ENCODE measurements at places on chromosomes 1 and 21.
A peak's percentile ranks its signal among the peaks of the same experiment; 100 is the strongest.

- DNase-seq = peak; percentile 31
These were observed 32.7 kb upstream of the WASF2 start for GRCh38 chr1:27522432-27523336.

DNA sequence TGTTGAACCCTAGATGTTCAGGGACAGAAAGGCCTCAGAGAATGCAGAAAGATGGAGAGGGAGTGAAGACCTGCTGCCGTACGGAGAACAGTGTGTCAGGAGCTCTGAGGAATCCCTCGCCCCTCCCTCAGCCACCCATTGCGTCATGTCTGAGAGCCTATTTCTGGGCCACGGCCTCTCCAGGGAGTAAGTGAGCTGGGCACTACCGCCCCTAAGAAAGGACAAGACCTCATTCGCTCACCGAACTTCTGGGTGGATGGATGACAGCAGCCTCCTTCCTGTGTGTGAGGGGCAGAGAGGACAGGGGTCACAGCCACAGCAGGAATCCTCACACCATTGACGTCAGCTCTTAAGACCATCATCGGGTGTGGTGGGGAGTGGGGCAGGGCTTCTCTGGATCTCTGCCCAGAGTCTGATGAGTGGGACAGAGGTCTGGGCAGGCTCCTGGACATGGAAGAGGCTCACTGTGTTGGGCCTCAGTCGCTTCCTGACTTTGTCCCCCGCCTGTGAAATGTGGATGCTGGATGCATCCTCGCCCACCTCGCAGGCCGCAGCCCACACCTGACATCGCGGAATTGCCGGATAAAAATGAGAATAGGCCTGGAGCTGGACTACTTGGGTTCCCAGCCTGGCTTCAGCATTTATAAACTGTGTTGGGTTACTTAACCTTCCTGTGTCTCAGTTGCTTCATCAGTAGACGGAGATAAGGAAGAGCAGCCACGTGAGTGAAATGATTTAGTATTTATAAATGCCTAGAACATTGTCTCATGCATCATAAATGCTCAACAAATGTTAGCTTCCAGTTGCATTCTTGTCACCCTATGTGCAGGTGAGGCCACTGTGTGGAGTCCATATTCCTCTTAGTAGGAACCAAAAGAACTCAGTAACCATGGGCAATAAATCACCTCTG lies 238.6 kb downstream of the TRABD2B start:
- DNase-seq = no peak

DNA sequence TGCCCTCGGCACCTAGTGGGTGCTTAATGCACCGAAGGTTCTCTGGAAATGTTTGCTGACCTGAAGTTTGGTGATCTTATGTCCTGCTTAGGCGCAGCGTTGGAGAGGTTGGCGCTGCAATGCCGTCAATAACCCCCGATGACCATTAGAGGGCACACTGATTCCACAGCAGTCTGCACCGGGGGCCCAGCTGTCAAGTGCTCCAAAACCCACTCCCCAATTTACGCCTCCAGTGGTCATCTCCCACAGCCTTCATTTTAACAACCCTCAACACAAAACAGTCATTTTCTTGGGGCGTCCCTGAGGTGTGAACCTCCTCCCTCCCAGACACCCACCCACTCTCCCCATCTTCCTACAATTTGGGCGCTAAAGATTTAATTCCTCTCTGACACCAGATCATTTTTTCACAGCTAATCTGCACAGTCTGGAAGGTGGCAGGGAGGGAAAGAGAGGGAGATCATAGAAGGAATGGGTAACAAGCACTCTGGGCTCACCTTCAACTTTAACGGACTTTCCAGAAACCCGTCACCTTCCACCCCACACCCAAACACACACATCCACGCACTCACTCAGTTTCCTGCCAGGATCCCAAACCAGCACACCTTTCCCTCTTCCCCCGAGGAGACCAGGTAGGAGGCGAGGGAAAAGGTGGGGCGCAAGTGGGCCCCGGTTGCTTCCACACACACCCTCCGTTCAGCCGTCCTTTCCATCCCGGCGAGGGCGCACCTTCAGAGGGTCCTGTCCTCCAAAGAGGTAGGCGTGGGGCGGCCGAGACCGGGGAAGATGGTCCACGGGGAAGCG lies 570 bp upstream of the NPR1 start:
- peak; percentile 20 for DNase-seq

- no peak for DNase-seq
These were observed 1332.2 kb upstream of the PRMT6 start for GRCh38 chr1:105724286-105724685.

- no peak for DNase-seq
These were observed 181.1 kb downstream of the NEK7 start for GRCh38 chr1:198337886-198338285.

- no peak for DNase-seq
These were observed 4.9 kb upstream of the SAMD11 start for GRCh38 chr1:918843-919242.

GRCh38 chr1:116910379-116911187 lies 867 bp downstream of the PTGFRN start:
- DNase-seq = peak; percentile 39

DNA sequence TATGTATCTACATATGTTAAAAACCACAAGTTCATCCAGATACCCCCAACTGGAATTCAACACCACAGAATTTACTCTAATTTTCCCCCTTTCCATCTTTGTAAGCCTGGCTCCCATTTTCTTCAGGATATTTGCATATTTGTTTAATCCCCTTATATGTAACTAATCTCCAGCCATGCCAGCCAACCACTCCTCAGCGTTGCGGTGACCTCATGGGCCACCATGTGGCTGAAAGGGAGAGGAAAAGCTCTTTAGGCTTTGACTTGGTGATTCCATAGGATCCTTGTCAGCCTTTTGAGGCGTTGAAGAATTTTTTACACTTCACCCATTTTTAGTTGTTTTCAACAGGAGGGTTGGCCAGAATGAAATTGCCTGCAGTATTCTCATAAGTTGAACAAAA lies 10.0 kb downstream of the CLDN19 start:
- DNase-seq = no peak

DNA sequence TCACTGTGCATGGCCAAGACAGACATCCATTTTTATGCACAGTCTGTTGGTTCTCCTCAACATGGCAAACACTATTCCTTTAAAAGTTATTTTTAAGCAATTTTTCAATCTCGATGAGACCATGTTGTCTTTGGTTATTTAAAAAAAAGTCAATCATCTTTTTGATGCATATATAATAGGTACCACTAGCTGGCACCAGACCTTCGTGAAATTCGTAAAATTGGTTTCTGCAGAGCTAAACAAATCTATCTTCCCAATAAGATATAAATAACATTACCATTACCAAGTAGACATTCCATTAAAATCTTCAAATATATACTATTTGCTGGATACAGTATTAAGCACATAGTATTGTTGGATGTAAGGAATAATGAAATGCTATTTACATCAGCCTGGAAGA lies 220.0 kb upstream of the GREM2 start:
- DNase-seq = no peak

DNA sequence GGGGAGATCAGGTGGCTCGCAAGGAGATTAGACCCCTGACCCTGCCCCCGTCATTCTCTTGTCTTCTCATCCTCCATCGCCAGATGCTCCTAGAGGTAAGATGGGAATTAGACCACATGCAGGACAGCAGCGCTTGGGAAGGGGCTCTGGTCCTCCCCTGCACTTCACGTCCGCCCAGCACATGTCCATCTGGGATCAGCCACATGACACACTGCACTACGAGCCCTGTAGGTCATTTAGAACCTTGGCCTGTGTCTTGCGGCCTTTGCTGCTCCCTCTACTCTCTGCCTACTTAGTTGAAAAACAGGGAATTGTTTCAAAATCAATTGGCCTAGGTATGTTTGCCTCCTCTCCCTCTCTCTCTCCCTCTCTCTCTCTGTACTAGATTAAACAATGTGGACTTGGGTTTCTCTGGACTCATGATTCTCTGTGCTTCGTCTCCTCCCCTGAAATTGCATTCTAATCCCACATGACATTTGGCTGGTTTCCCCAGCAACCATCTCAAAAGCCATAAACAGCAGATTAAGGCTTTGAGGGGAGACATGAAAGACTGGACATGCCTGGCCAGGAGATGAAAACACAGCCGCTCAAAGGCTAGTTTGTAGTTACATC lies 3.8 kb upstream of the NCMAP start:
- no peak for DNase-seq

DNA sequence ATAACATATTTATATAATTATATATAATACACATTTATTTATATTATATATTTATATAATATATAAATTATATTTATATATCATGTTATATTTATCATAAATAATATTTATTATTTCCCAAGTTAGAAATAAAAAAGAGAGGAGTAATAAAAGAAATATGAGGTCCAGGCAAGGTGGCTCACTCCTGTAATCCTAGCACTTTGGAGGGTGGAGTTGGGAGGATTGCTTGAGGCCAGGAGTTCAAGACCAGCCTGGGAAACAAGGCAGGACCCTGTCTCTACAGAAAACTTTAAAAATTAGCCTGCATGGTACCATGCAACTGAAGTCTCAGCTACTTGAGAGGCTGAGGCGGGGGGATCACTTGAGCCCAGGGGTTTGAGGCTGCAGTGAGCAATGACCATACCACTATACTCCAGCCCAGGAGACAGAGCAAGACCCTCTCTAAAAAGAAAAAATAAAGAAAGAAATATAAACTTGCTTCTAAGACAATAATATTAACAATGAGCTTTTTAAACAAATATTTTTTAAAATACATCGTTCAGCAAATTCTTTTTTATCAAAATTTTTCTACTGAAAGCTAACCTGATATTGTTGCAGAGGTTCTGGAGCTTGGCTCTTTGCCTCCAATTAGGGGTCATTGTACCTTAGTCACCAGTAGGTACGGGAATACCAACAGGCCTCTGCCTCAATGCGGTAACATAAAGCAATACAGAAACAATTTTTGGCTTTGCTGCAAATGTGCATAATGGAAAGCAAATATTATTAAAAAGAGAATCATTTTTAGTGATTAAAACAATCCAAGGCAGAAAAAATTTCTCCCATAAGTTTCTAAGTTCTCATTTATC lies 290.0 kb downstream of the SETD4 start:
- DNase-seq = no peak

DNA sequence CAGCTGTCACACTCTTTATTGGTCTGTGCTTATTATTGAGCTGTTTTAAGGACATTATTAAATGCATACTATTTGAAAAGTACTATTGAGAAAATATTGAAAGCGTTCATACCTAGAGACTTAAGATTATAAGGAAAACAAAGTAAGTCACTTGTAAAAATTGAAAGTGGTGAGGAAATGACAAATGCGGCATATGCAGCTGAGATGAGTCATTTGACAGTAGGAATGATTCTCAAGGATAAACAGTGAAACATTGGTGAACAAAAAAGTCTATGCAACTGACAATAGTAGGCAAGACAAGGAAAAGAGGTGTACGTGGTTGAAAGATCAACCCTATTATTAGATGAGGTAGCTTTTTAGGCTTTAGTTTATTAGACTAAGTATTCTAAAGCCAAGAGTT lies 82.6 kb upstream of the MAP10 start:
- DNase-seq = no peak

- peak; percentile 28 for DNase-seq
These were observed 38.0 kb downstream of the ZBTB8OS start for GRCh38 chr1:32612189-32612881.

DNA sequence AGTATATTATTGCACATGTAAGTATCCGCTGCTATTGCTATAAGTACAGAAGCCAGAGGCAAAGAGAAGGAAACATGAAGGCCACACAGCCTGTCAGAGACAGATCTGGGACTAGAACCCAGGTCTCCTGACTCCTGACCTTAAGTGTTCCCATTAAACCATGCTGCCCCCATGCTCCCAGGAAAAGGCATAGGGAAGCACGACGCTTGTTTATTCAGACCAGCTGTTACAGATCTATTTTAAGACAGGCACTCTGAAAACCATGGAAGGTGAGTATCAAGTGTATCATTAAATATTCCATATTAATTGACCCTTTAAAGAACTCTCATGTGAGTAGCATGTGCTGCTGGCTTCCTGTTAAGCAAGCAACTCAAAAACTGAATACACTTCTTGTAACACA lies 11.4 kb downstream of the VAV3 start:
- DNase-seq = no peak

- DNase-seq = no peak
These were observed 157.3 kb downstream of the ETS2 start for GRCh38 chr21:38963006-38963405.

DNA sequence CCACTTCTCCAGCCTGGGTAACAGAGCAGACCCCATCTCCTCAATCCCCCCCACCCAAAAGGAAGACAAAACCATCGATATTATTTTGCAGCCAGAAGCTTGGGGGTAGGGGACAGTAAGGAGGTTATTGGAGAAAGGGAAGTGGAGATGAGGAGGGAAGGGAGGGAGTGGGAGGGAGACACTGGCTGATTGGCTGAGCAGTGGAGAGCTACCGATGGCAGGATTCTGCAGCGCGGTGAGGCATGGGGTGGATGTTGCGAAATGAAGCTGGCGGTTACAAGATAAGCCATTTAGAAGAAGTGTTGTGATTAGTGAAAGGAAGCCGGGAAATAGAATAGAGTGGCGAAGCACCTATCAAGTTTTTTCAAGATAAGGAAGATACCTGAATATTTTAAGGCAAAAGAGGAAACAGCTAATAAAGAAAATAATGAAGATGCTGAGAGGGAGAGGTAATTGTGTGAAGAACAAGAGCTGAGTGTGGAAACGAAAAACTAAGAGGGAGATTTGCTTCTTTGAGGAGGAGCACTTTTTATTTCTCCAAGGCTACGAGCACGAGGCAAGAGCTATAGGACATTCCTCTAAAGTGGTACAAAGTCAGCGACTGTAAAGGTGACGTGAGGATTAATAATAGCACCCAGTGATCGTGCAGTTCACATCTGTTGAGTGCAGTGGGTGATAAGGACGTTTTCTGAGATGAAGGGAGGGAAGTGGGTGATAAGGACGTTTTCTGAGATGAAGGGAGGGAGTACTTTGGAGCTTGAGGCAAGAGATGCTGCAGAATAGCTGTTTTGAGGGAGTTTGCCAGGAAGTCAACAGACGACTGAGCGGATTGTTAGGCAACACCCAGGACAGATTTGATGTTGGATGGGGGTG lies 103.2 kb upstream of the KIF26B start:
- no peak for DNase-seq

DNA sequence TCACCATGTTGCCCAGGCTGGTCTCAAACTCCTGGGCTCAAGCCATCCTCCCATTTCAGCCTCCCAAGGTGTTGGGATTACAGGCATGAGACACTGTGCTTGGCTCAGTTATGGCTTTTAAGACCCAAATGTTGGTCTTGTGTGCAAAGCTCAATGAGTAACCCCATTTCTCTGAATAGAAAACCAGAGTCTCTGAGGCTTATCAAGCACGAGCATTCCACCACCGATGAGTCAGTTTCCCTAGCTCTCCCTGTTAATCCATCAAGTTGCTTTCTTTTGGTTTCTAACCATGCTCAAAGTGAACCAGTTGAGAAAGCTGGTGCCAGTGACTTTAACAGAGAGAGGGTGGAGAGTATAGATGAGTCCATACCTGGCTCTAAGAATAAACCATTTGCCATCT lies 350.9 kb upstream of the ADGRL2 start:
- no peak for DNase-seq

DNA sequence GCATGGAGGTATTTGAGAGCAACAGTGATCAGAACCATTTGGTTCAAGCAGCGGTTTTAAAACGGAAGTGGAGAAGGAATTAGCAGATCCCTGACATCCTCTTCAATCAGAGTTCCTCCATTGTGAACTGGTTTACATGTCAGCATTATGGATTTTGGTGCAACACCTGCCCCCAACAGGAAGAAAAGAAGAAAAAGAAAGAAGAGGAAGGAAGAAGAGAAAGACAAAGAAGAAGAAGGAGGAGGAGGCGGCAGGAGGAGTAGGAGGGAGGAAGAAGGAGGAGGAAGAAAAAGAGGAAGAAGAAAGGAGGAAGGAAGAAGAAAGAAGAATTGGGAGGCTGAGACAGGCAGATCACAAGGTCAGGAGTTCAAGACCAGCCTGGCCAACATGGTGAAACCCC lies 17.4 kb downstream of the NDUFS5 start:
- no peak for DNase-seq

Measured in T-helper 17 cell (primary cell).